NCI-H1092 (cell line): ENCODE measurements at places on chromosomes 7 and 10.

DNA sequence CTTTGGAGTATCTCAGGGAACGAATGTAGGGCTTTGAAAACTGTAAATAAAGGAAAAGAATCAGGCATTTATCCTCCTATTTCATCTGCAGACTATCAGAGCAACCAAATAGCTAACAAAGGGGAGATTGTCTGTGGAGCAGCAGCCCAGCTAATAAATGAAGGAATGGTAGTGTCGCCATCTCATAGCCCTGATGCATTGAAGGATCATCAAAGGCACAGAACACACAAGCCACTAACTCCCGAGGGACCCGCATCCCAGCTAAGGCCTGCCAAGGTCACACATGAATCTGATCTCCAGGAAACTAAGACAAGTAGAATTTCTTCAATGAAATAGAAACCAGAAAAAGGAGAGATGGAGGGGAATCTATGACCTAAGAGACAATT, 38.2 kb downstream of the CALML5 start:
- DNase-seq: no peak

- no peak for DNase-seq
These were observed 177.4 kb upstream of the NPVF start for GRCh38 chr7:25405736-25406135.

DNA sequence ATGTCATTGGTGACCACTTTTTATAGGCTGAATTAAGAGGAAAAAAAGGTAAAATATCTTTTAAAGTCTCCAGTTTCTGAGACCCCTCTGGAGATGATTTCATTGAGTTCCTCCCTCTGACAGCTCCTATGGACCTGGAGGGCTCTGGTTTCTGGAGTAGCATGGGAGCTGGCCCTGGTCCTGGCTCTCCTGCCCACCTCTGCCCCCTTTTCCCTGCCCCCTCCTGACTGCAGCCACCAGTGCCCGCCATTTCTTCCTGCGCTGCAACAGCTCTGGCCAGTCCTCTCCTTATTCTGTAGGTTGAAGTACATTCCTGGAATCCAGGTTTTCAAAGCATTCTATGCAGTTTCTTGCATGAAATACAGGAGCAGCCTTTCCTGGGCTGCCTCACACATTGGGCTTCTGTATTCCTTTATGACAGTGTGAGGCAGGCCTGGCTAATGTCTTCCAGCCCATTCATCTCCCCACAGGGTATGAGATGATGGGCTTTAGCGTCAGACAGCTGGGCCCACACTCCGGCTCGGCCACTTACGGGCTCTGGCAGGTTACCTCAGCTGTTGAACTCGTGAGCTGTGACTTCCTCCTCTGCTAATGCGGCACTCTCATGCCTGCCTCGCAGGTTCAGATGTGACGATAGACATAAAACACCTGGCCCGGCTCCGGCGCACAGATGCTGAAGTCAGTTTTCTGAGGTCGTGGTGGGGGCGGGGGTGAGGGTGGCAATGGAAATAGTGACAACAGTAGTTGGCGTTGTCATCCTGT, 101.7 kb downstream of the MGMT start:
- DNase-seq: no peak

GRCh38 chr7:154627646-154628290, 375.2 kb downstream of the PAXIP1 start:
- no peak for DNase-seq

GRCh38 chr10:132646443-132647097, 109.0 kb downstream of the INPP5A start:
- DNase-seq: no peak

DNA sequence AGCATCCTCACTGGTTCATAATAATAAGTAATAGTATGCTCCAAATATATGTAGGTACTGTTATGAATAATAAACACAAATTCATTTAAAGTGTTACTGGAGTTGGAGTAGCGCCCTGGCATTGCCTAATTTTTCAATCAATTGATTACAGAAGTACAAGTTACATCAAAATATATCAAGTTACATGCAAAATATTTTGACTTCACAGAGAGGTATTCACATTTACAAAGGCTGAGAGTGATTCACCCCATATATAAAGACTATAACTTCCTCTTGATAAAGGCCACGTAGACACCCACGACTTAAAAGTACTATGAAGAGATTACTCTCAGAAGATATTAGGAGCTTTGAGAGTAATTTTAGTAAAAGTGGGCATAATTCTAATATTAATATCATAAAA, 13.6 kb upstream of the COL17A1 start:
- DNase-seq: no peak

DNA sequence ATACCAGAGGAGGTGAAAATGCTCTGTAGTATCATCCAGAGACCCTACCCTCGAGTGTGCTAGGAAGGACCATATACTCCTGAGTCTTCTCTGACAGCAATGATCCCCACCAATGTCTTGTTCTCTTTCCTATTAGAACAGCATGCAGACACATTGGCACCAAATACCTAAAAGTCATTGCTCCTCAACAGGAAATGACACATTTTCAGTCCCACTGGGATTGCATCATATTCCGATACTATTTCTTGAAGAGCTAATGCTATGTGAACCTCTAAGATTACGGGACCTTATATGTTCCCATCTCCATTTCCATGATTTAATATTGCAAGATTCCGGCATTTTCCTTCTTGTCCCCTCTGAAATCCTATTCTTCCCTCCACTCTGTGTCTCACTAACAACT, 177.4 kb downstream of the NRP1 start:
- no peak for DNase-seq

- DNase-seq: peak; percentile 55
These were observed 426 bp downstream of the SYPL1 start for GRCh38 chr7:106111655-106112117.

- DNase-seq: no peak
These were observed 128.1 kb downstream of the NT5C2 start for GRCh38 chr10:103064956-103065355.

DNA sequence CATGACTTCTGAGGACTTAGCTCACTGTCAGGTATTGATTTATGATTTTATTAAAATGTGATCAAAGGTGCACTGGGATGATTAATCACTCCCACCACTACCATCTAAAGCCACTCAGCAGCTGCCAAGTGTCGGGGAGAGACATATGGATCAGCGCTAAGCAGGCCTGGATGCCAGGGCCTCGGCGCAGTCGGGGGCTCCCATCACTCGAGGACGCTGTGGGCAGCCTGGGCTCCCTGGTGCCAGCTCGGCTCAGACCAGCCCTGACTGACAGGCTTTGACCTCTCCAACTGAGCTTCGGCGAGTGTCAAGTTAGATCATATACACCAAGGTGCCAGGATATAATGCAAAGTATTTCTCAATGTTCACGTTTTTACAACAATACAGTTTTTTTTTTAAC, 267.7 kb downstream of the ACTR3B start:
- no peak for DNase-seq

- DNase-seq: no peak
These were observed 45.7 kb downstream of the DYNC1I1 start for GRCh38 chr7:95817866-95818640.

DNA sequence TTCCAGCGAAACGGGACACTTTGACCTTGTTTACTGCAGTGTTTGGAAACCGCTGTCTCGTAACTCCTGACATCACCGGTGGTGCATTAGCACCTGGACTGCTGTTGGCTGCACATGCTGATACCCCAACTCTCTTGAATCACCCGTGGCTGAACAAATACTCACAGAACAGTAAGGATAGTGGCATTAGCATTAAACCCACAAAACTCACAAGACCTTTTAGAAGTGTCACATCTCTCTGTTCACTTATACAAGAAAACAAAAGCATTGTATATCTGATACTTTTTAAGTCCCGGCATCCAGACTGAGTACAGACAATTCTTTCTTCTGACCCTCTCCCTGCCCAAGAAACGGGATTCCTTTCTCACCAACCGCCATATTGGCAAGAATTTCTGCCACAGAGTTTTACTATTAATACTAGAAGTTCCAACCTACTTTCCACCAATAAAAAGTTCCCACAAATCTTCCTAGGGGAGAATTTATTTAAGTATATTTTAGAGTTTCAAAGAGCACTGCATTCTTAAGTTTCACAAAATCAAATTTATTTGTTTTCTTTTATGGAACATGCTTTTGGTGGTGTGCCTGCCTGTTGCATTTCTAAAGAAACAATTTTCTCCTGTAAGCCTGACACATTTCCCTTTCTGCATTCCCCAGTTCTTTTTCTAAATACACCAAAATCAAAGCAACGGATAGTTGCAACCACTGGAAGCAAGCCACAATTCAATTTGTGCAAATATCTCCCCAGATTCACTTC, 208.4 kb upstream of the KLF14 start:
- DNase-seq: no peak

- no peak for DNase-seq
These were observed 383.0 kb upstream of the PCDH15 start for GRCh38 chr10:55183993-55184392.
